ENCODE measurements at places on chromosomes 16 and 17.

DNA sequence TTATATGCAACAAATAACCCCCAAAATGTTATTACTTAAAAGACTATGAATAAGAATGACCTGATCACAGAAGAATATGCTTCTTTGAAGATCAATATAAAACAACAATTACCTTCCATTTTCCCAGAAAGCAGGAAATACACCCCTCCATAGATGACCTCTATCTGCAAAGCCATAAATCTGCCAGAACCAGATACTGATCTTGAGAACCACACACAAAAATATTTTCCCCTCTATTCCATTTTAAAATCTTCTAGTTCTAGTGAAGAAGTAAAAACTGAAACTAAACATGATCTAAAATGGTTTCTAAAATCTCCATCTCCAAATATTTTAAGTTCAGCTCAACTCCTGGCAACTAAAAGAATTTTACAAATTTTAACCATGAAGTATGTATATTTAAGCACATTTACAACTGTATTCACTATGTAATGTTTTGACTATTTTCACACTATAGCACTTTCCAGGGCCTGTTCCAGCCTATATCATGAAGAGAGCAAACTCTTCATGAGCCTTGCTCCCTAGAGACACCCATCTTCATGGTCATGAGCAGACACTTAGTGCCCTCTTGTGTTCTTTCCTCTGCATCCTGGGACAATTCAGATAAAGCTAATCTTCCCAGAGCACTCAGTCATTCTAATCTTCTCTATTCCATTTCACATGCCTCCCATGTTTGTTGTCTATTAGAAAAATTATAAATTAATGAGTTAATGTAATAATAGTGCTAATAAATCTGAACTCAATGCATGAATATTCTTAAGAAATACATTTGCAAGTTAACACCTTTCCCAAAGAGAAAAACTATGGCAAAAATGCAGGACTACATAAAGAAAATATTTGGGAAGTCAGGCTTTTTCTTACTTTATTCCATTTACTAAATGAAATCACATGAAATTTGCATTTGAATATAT, 87.0 kb downstream of the HELZ start:
- DNase-seq: peak; percentile 54

DNA sequence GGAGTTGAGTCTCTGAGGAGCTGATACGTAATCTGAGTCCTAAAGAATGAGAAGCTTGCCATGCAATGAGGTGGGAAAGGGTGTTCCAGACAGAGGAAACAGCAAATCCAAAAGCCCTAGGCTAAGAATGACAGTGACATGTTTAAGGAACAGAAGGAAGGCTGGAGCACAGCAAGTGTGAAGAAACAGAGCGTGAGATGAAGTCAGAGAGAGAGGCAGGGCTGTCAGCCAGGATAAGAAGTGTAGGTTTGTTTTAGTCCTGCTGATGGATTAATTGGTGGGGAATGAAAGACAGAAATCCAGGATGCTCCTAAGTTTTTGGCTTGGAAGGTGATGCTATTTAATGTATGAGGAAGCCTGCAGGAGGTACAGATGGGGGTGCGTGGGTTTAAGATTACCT, 14.5 kb downstream of the MMP28 start:
- no peak for DNase-seq

DNA sequence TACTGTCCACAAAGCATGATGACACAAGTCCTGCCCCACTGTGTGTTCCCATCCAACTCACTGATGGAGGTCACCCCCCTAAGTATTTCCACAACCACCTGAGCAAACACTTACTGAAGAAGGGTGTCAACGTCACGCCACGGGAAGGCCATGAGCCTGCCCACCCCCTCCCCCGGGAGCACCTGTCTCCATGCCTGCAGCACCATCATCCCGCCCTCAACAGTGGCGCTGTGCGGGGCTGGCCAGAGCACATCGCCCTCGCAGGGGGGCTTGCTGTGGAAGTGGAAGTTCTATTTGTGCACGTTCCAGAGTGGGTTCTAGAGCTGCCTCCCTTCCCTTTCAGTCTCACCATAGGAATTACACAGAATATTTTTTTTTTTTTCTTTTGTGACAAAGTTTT, 4.3 kb upstream of the MBTPS1 start:
- no peak for DNase-seq

- no peak for DNase-seq
Observed at GRCh38 chr17:57772774-57773173, 27.7 kb upstream of the CCDC182 start.

- DNase-seq: no peak
Observed at GRCh38 chr16:84703681-84704080, 3.9 kb downstream of the USP10 start.

Data from fibroblast of the aortic adventitia (primary cell).